Liver (tissue), 10 donors: ENCODE measurements at places on chromosomes 4 and X. TPM values are rescaled to one million over a fixed set of nuclear protein-coding genes. Genes with fewer than 3 reads are reported as not detected.

Gene MBTPS2
- total RNA-seq = 13.5 TPM

GRCh38 chrX:69362856-69363255 is 141.3 kb upstream of the NALF2 start:
- no peaks in the 10 kb centered on the region for H3K27me3 ChIP-seq
- H3K4me1 ChIP-seq = no peaks in the 10 kb centered on the region
- H3K27ac ChIP-seq = no peak overlapping the region
- H3K36me3 ChIP-seq = no peaks in the 10 kb centered on the region
- DNase-seq = no peak

DNA sequence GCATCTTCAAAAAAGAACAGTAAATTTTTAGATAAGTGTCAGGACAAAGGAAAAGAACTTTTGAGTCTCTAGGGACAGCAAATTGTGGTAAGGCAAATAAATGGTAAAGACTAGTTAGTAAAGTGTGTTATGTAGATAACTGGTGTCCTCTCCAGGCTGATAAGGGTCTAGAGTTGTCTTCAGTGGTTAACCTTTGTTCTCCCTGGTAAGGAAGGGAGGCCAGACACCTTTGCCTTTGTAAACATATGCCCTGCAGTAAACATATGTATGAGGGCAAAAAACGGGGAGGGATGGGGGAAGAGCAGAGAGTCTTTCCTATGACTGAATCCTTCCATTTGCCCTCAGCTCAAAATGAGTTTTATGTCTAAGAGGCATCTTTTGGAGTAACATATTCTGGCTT is 384.6 kb downstream of the HNRNPD start:
- H3K4me3 ChIP-seq = no peak overlapping the region
- no peak overlapping the region for H3K27ac ChIP-seq
- H3K4me1 ChIP-seq = no peaks in the 10 kb centered on the region
- no peaks in the 10 kb centered on the region for H3K36me3 ChIP-seq
- H3K27me3 ChIP-seq = no peaks in the 10 kb centered on the region

- DNase-seq = no peak
- H3K36me3 ChIP-seq = no peaks in the 10 kb centered on the region
- no peak overlapping the region for H3K4me3 ChIP-seq
- H3K27me3 ChIP-seq = no peaks in the 10 kb centered on the region
- H3K27ac ChIP-seq = no peak overlapping the region
Observed at GRCh38 chr4:84146300-84146959, 352.7 kb downstream of the NKX6-1 start.

- no peaks in the 10 kb centered on the region for H3K36me3 ChIP-seq
- H3K4me3 ChIP-seq = no peak overlapping the region
- H3K27me3 ChIP-seq = no peaks in the 10 kb centered on the region
- H3K27ac ChIP-seq = no peak overlapping the region
- no peak for DNase-seq
Observed at GRCh38 chrX:790041-790506, 159.5 kb downstream of the SHOX start.
